Breast epithelium (tissue), 4 donors: ENCODE measurements at places on chromosomes 2 and 18. TPM values are rescaled to one million over a fixed set of nuclear protein-coding genes. Genes with fewer than 3 reads are reported as not detected.

KRTCAP3 gene
- 31.2 TPM for total RNA-seq

SULT1C4 gene
- 5.9 TPM for total RNA-seq

CD8A gene
- total RNA-seq, result 0.96 TPM

CDH7 gene
- total RNA-seq, result 0.16 TPM

- DNase-seq, result no peak
Observed at GRCh38 chr2:109105113-109105512, 23.9 kb upstream of the SH3RF3 start.

- DNase-seq, result no peak
Observed at GRCh38 chr2:240655931-240656886, 26.5 kb downstream of the AQP12B start.

- no peak for DNase-seq
Observed at GRCh38 chr2:197777823-197778407, 7.2 kb downstream of the BOLL start.

GRCh38 chr18:70294471-70295191 is 5.8 kb downstream of the SOCS6 start:
- no peak for DNase-seq

DNA sequence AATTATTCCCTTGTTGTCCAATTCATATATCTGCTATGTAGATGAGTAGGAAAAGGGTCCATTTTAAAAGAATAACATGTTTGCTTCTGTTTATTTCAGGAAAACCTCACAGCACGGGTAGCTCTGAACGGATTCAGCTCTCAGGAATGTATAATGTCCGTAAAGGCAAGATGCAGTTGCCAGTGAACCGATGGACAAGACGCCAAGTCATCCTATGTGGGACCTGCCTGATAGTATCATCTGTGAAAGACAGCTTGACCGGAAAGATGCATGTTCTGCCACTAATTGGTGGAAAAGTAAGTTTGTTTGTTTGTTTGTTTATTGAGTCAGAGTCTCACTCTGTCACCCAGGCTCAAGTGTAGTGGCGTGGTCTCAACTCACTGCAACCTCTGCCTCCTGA is 114.6 kb downstream of the PHLPP1 start:
- DNase-seq, result no peak

- DNase-seq, result no peak
Observed at GRCh38 chr2:1704631-1705556, 39.4 kb downstream of the PXDN start.

GRCh38 chr18:59715966-59716369 is 18.7 kb upstream of the CCBE1 start:
- no peak for DNase-seq

DNA sequence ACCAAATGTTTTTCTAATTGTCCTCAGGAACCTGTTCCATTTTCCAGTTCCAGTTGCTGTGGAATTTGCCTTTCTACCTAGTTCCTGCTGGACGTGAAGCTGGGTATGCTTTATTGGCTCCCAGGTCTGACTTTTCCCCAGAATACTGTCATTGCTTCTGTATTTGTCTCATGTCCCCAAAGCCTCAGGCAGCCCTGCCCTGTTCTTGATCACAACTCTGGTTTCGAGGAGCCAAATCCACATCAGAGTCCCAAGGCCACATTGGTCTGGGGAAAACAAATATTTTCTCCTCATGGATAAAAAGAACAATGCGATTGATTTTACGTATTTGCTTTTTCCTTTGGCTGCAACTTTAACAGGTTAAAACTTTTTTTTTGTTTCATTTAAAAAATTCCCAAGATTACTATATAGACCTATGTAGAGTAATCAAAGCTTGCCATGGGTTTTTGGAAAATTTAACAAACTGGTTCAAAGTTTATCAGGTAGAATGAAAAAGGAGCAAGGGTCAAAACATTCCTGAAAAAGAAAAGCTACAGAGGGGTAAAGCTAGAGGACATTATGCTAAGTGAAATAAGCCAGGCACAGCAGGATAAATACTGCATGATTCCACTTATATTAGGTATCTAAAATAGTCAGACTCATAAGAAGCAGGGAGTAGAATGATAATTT is 85.2 kb downstream of the MDH1 start:
- DNase-seq, result no peak

- DNase-seq, result no peak
Observed at GRCh38 chr2:231425811-231426703, 30.5 kb downstream of the B3GNT7 start.

GRCh38 chr2:200786826-200787225 is 24.9 kb upstream of the BZW1 start:
- no peak for DNase-seq

- no peak for DNase-seq
Observed at GRCh38 chr18:33805592-33805991, 227.6 kb downstream of the ASXL3 start.

- no peak for DNase-seq
Observed at GRCh38 chr18:25621682-25622081, 269.7 kb upstream of the ZNF521 start.

DNA sequence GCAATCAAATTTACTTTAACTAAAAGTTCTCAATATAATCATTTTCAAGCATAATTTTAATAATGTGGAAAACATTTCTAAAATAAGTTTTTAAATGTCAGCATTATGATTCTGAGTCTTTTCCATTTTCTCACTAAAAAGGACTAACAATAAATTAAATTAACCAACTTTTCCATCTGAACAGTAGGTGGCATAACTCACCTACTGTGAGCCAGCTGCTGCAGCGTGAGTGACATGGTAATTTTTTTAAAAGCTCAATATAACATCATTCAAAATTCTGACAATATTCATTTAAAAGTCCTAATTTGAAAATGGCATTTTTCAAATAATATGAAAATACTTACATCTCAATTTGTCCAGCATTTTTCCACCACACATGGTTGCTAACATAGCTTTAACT is 66.5 kb downstream of the DTNB start:
- DNase-seq, result no peak

DNA sequence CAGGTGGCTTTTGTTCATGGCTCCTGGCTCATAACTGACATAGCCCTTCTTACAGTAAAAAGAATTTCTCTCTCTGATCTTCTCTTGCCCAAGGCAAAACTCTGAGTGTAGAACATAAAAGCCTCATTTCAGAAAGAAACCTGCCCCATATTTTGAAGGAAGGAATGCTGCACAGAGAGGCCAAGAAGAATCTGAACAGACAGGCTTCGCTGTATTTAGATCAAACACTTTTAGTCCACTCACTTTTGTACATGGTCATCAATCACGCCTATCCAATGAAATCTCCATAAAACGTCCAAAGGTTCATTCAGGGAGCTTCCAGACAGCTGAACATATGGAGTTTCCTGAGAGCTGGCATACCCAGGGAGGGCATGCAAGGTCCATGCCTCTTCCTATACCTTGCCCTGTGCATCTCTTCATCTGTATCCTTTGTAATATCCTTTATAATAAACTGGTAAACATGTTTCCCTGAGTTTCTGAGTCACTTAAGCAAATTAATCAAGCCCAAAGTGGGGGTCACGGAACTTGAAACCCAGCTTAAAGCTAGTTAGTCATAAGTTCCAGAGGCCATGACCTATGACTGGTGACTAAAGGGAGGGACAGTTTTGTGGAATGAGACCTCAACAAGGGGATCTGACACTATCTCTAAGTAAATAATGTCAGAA is 62.5 kb upstream of the TMEM247 start:
- DNase-seq, result no peak

GRCh38 chr18:49487711-49488310 is 777 bp upstream of the C18orf32 start:
- no peak for DNase-seq

- DNase-seq, result no peak
Observed at GRCh38 chr2:201256082-201256481, 4.3 kb upstream of the CASP8 start.

GRCh38 chr18:36455931-36456330 is 158.4 kb downstream of the FHOD3 start:
- DNase-seq, result no peak

DNA sequence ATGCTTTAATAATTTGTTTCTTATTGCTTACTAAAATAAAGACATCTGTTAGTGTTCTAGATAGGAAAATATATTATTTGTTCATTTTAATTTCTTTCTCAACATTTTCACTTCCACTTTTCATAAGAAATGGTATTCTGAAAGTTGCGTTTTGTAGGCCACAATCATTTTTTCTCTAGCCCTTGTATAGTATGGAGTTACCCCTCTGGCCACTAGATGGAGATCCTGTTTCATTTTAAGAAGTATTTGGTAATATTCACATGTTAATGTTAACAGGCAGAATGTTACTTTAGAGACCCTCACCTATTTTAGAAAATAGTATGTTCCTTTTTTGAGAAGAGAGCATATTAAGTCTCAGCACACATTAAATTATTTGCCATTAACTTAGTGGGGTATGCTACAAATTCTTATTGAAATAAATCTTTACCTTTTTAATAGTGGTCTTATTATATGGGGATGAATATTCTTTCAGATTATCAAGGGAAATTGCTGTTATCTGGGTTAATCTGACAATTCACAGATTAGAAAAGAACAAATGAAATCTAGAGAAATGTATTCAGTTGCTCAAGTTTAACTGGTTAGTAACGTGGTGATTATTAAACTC is 73.9 kb upstream of the TTC27 start:
- no peak for DNase-seq

DNA sequence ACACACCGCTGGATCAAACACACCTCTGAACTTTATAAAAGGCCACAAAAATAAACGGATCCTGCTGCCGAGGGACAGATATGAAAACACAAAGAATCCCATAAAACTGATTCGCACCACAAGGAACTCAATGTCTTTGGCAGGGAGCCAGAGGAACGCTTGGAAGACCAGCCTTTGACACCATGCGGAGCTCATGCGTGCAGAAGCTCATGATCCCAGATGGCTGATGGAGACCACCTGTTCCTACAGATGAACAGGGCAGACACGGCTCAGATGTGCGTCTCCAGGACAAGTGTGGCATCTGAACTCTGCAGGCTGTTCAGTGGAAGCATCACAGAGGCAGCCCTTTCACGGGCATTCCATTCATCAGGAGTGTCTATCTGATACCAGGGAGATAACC is 24.9 kb downstream of the COPS9 start:
- no peak for DNase-seq

- no peak for DNase-seq
Observed at GRCh38 chr2:27351802-27352598, 4.6 kb downstream of the GTF3C2 start.

DNA sequence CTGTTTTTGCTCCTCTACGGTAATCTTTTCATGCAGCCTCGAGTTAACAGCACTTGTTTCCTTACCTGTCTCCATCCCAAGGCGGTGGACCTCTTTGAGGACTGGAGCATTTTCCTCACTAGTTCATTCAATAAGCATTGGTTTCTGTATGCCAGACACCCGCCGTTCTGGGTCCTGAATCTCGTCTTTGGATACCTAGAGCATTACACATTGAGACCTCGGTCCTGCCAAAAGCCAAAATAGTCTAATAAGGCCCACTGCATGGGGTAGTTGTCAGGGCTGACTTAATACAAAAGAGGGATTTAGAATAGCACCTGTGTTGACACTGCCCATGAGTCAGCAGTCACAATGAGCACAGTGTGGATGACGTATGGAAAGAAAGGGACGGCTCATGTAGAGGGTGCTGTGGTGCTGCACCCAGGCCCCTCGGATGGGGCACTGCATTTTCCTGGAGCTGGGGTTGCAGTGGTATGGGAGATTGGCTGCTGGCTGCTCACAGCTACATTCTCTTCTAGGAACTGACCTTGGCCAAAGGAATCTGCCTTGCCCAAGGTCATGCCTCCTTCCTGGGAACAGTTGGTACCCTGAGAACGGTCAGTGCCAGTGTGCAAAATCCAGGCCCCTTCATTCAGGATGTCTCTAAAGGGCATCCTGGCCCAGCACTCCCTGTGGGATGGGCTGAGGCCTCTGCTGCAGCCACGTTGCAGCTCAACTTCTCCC is 126.9 kb upstream of the NCK2 start:
- DNase-seq, result no peak

DNA sequence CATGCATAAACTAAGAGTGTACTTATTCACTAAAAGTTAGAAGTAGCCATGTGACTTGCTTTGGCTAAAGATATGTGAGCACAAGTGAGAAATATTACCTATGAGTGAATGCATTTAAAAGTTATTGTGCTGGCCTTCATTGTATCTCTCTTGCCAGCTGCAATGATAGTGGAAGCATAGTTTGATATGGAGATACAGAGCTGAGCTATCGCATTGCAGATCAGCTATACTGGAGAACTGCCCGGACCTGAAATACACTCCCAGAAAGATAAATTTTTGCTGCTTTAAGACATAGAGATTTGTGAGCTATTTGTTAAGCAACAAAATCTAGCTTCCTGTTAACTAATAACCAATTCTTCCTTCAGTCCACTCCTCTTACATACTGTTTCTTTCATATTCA is 571.1 kb downstream of the CPS1 start:
- DNase-seq, result no peak
